ENCODE measurements at places on chromosomes 5 and 9.

DNA sequence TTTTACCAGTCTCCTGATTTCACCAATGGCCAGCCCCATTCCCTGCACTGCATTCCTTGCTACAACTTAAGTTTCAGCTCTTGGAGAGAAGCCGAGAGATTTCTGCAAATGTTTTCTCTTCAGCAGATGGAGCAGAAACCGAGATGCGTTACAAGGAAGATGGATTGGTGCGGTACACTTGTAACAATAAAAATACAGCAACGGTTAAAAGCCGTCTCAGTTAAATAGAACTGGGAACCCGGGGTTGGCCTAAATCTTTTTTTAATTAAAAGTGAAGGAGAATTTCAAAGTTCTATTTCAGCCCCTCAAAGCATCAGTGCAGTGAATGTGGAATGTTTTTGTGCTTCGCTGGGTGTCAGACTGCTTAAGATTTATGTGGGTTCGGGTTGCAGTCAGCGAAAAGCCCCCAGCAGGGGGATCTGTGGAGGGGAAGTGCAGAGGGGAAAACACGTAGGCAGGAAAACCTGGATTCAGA, 19.8 kb downstream of the BRINP1 start:
- DNase-seq = no peak

- no peak for DNase-seq
Measured at GRCh38 chr9:69822116-69822750, 1.6 kb downstream of the CFAP95 start.

DNA sequence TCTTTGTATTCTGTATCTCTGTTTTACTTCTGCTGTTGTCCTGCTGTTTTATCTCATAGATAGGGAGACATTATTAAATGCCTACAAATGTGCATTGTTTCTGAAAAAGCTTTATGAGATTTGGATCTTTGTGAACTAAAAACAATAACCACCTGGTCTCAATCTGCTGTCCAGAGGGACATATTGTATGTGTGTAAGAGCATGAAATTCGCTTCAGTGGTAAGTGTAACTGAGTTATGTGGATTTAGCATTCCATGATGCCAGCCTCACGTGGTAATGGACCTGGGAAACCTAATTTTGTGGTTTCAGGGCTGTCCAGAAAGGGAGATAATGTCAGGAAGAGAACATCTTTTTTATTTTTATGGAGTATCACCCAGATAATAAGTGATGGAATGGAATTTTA, 119.3 kb downstream of the GDNF start:
- DNase-seq = no peak

DNA sequence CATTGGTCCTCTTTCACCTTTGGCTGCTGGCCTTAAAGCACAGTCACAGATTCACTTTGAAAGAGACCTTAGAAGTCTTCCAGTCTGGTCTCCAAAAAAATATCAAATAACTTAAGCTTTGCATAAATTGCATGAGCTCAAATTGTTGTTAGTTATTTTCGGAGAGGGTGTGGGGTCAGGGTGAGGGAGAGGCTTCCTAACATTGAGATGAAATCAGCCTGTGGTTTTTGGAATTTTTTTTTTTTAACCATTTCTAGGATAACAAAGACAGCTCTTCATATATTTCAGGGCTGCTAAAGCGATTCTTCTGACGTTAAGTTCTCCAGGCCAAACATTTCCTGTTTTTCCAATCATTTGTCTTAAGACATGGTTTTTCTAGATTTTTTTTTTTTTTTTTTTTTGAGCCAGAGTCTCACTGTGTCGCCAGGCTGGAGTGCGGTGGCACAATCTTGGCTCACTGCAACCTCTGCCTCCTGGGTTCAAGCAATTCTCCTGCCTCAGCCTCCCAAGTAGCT, 4.5 kb downstream of the OCLN start:
- DNase-seq = no peak

GRCh38 chr5:163434401-163434866, 3.0 kb upstream of the CCNG1 start:
- no peak for DNase-seq

GRCh38 chr5:157187046-157187754, 6.6 kb downstream of the ITK start:
- no peak for DNase-seq

GRCh38 chr5:169650701-169651331, 13.7 kb downstream of the DOCK2 start:
- DNase-seq = no peak

DNA sequence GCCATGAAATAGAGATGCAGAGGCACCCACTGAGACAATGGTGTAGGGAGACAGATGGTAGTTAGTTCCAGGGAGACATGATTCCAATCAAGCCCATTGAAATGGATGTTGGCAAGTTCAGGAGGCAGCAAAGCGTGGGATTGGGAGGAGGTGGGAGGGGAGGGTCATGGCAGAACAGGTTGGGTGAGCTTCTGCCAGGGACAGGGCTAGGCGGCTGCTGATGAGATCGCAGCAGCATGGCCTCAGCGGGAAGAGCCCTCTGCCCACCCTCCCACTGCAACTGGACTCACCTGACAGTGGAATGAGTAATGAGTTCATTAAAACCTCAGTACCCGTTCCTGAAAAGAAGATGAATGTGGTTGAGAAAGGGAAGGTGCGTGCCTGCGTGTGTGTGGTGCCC, 418.2 kb downstream of the CDK5RAP2 start:
- DNase-seq = no peak

DNA sequence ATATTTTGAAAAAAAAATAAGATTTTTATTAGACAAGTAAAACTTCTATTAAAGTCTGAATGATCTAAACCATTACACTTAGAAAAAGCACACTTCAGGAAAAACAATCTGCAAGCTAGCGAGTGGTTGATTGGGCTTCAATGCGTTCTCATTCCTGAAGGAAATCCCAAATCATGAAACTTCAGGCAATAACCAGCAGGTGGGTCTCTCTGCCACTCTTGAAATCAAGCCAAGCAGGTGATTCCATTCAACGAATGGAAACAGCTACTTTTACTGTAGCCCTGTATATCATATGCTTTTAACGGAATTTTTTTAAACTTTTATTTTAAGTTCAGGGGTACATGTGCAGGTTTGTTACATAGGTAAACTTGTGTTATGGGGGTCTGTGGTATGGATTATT, 234.5 kb upstream of the TRPM3 start:
- DNase-seq = no peak

- no peak for DNase-seq
Measured at GRCh38 chr9:84059936-84060335, 79.3 kb downstream of the RMI1 start.

DNA sequence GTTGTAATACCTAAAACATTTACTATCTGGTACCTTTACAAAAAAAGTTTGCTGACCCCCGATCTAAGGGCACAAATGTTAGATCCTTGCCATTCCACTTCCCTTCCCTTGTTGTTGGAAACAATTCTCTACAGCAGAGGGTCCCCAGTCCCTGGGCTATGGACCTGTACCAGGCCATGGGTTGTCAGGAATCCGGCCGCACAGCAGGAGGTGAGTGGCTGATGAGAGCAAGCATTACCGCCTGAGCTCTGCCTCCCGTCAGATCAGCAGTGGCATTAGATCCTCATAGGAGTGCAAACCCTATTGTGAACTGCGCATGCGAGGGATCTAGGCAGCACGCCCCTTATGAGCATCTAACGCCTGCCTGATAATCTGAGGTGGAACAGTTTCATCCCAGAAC, 248.5 kb downstream of the AP3B1 start:
- no peak for DNase-seq

DNA sequence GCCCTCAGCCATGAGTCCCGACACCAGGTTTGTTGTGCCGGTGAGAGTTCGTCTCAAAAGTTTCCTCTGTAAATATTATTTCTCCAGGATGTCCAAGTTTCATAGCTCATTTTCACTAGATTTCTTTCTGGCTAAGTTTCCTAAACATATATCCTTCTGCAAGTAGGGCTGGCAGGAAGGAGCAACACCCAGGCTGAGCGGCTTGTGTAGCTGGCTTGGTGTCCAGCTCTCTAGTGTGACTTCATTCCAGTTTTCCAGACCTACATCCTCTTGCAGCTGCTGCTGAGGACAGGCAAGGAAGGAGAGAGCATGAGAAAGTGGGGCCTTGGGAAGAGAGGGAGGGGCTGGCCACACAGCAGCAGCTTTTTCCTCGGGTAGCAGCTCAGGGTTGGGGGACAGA, 80.3 kb downstream of the FGF1 start:
- DNase-seq = no peak

DNA sequence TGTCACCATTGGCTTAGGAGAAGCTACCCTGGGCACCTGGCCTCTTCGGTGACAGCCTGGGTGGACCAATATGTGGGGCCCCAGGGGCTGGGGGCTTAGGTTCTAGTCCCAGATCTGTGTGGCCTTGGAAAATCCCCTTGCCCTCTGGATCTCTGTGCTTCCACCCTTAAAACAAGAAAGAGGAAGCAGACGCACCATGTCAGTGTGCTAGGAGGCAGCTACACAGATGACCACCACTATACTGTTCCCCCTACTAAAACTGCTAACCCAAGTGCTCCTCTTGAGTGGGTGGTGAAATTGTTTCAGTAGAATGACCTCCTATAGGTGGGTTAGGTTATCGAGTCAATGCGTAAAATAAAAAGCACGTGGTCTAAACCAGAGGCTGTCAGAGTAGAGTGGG, 31.0 kb downstream of the AFAP1L1 start:
- DNase-seq = no peak

GRCh38 chr9:137439158-137439714, 1.9 kb downstream of the ENTPD8 start:
- DNase-seq = no peak
